GF-D8 (cell line): ENCODE measurements at places on chromosomes 7 and 10.

DNA sequence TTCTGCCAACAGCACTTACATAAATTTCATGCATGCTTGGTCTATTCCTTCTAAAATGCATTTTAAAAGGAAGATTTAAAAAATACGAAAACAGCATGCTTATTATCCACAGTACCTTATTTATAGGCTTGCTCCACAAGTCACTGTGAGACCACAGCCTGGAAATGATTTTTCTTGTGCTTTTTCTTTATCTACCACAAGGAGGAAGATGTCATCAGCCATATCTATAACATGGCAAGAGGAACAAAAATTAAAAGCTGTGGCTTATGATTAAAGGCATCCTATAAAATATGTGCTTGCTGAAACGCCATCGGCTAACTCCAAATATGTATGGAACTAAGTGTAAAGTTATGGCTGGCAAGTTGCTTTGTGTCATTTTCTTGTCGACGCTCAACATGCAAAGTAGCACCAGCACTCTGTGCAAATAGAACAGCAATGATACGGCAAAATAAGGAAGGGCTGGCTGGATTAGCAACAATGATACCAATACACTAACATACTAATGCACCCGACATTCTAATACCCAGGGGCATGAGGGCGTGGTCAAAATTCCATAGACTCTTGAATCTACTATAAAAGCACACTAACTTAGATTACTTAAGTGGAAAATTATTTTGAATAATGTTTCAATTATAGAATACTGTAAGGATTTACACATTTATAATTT, 41.2 kb upstream of the AKR1E2 start:
- no peak for DNase-seq

DNA sequence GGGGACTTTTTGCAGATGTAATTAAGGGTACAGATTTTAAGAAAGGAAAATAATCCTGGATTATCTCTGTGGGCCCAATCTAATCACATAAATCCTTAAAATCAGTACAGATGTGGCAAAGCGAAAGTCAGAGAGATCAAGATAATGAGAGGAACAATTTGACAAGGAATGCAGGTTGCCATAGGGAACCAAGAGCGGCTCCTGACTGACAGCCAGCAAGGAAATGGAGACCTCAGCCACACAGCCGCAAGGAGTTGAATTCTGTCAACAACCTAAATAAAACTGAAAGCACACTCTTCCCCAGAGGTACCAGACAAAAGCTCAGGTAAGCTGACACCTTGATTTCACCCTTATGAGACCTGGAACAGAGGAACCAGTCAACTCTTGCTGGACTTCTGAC, 3.4 kb upstream of the PNPLA8 start:
- no peak for DNase-seq

DNA sequence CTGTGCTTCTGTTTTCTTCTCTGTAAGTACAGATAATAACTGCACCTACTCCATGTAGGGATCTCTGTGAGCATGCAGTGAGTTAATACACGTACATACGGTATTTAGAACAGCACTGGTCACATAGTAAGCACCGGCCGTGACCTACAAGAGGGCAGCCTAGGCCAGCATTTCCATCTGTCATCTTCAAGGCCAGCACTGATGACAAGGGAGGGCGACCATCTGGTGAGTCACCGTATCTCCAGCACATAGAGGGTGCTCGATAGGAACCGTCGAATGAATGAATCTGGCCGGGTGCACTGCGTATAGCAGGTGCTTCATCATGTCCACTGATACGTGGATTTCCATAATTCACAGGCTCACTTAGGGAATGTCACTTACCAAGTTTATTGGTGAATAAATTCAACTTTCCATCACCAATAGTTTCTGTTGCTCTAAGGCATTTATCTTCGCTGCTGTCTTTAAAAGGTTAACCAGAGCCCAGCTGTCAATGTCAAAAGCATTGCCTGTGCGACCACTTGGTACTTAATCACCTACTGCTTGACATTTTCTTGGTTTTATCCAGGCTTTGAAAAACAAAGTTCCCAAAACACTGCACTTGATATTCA, 8.3 kb downstream of the NOD1 start:
- no peak for DNase-seq

DNA sequence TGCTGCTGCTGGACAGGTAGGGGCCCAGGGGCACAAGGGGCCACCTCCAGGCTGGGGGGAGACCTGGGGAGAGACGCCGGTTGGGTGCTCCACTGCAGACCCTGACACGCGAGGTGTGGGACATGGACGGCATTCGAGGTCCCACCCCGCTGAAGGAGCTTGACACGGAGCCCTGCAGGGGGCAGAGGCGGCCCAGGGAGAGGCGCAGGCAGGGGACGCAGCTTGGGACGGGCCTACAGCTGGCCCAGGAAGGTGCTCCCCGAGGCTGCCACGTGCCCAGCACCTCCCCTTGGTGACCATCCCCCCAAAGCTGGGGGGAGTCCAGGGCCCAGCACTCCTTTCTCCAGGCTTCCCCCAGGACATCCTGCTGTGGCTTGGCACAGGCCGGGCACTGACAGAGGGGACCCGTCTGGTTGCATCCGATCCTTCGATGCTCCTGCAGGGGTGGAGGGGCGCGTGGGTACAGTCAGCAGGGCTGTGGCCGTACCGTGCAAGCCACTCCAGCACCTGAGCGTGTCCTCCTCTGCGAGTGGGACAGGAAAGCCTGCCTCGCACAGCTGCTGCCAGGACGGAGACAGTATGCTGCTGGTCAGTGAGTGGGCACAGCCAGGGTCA, 174.4 kb downstream of the ELFN1 start:
- DNase-seq: no peak

DNA sequence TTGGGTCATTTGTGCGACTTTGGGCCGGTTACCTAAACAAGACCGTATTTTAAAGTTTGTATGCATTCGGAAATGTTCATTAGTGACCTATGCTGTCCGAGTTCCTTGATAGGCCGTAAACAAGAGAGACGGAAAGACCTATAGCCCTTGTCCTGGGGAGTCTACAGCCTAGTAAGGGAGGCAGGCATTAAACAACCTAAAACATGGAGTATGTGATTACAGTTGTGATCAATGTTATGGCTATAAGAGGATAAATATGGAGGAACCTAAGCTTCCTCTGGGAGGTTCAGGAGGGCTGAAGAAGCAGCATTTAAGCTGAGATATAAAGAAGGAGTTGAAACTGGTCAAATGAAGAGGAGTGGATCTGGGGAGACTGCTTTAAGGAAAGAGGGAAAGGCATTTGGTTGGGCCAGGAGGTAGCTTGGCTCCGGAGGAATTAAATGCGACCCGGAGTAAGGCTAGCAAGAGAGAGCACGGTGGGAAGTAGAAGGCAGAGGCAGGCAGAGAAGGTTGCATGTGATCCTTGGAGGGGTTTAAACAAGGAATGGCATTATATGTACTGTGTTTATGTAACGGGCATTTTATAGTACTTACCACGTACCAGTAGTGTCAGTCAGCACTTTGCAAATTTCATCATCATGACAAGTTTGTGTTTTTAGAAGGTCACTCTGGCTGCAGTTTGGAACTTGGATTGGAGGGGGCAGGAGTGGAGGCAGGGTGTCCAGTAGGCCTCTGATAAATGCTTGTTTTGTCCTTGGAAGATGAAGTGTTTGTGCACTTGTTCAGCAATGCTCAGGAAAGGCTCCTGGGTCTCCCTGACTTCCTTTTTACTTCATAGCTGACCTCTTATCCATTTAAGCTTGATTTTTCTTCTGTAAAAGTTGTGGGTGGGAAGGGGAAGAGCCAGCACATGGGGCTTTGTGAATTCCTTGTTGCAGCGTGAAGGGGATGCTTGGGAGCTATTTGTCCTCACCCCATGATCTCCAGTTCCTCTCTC, 1.0 kb upstream of the AVPI1 start:
- peak; percentile 30 for DNase-seq

DNA sequence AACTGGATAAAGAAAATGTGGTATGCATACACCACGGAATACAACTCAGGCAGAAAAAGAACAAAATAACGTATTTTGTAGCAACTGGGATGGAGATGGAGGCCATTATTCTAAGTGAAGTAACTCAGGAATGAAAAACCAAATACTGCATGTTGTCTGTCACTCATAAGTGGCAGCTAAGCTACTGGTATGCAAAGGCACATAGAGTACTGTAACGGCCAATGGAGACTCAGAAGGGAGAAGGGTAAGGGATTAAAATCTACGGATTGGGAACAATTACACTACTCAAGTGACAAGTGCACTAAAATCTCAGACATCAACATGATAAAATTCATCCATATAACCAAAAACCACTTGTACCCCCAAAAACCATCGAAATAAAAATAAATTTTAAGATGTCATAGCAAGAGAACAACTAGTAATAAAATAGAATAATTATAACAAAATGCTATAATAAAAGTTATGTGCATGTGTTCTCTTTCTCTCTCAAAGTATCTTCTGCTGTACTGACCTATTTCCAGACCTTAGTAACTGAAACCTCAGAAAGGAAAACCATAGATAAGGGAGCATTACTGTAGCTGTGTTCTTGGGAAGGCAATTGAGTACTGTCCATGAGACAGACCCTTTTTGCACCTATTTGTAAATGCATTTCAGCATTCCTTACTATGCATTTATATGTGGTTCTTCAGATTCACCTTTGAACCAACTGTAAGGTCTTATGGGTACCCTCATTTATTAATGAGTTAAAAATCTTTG, 6.7 kb upstream of the NEBL start:
- no peak for DNase-seq
